ENCODE measurements at places on chromosomes 2 and 18.

DNA sequence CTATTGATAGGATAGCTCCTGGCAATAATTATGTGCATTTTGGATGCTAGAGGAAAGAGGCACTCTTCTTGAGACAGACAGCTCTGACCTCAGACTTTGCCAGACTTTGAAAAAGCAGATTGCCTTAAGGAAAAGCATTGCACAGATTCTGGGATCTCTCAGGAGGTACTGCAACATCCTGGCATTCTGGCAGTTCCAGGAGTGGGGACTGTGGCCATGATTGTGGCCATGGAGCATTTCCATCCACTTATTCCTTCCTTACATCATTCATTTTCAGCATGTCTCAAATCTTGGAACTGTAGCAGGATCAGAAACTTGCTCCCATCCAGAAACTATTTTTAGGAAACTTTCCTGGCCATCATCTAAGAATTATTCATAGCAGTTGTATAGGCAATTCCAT, 144.9 kb upstream of the FOSL2 start:
- DNase-seq = no peak

- DNase-seq = no peak
Measured at GRCh38 chr2:64753399-64753798, 99.7 kb upstream of the SERTAD2 start.

GRCh38 chr2:190698895-190699294, 50.0 kb downstream of the NAB1 start:
- no peak for DNase-seq

DNA sequence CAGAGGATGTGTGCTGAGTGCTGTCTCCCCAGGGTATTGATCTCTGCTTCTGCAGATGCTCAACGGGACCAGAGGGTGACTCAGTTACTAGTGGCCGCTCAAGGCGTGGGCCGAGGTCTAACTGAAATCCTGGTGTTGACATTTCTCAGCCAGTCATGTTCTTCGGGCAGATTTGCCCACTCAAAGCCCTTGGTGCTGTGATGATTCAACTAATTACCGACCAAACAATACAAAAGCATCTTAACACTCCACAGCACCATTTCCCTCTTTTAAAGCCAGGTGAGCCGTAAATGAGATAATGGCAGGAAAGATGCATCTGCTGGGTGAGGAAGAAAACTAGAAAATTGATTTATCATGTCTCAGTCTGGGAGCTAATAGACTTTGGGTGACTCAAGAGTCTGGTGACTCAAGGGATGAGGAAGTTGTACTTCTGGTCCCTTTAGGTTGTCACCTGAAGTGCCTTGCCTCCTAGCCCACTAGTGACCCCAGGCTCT, 32.7 kb upstream of the PRLH start:
- no peak for DNase-seq

- peak; percentile 38 for DNase-seq
Measured at GRCh38 chr2:241803387-241804325, 5.3 kb upstream of the NEU4 start.

DNA sequence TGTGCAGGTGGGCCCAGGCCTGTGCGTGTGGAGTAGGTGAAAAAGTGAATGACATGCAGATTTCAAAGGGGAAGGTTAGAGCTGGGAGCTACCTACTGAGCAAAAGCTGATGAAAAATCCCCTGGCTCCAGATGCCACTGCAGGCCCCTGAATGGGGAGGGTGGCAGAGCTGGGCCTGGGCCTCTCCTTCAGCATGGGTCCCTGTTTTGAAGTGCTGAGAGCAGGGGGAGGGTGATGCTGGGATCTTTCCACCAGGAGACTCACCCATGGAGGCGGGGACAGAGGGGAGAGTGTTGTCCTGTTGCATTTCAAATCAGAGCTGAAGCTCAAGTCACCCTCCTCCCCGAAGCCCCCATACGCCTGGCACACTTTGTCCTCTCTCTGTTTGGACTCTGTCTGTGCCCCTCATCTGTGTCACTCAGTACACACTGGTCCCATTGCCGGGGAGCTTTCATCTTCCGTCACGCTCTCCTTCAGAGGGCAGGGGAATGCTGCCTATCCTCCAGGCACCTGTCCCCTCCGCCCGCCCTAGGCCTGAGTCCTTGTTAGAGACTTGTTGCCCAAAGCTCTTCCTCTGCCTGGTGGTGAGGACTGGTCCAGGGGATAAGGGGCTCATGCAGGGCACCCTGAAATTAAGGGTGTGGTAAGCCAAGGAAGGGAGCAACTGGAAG, 206.6 kb downstream of the HAUS1 start:
- DNase-seq = no peak

DNA sequence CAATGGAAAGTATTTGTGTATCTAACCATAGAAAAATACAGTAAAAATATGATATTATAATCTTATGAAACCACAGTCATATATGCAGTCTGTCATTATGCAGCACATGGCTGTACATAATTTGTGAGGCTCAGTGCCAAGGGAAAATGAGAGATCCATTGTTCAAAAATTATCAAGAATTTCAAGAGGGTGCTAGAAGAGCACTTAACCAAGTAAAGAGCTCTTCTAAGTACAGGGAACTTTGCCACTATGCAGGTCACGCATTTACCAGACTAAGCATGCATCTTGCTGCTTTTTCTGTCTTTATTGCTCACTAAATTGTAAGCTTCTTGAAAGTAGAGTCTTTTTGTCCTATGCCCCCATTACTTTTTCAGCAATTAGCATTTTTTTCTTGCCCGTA, 438.0 kb downstream of the LRP1B start:
- no peak for DNase-seq

GRCh38 chr18:59839246-59839645, 60.5 kb upstream of the PMAIP1 start:
- DNase-seq = no peak

DNA sequence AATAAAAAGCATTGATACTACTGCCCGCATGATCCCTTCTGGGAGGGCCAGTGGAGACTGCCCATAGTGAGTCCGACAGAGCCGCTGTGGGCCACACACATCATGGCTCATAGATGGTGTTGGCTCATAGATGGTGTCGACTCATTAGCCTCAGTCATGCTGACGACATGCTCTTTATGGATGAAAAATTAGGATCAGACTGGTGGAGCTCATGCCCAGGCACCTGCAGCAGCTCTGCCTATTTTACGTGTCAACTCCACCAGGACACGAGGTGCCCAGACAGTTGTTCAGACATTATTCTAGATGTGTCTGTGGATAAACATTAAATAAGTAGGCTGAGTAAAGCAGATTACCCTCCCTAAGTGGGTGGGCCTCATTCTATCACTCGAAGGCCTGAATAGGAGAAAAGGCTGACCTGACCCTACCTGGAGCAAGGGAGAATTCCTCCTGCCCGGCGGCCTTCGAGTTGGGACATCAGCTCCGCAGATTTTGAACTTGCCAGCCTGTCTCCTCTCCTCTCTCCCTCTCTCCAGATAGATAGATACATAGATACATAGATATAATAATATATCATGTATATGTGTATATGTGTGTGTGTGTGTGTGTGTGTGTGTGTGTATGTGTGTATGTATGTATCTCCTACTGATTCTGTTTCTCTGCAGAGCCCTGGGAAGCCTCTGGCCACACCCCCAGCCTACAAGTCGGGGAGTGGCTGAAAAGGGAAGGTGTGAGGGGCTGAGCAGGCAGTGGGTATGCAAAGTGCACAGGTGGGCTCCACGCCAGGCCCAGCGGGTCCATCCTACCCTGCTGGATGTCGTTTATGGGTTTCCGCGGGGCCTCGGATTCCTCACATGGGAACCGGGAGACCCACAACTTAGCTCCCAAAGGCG, 13.6 kb upstream of the TEX51 start:
- DNase-seq = no peak

- DNase-seq = no peak
Measured at GRCh38 chr2:8536686-8537561, 144.9 kb upstream of the ID2 start.

Measured in CD4-positive, alpha-beta T cell treated with Interleukin-17A for 4 hours (primary cell).